ENCODE measurements at places on chromosomes 2 and 18. TPM values are rescaled to one million over a fixed set of nuclear protein-coding genes. Genes with fewer than 3 reads are reported as not detected.

LRPPRC gene
- total RNA-seq: 100 TPM

DNAH6 gene
- 0.05 TPM for total RNA-seq

RAPGEF4 gene
- 0.28 TPM for total RNA-seq

SERPINB3 gene
- total RNA-seq: 0.10 TPM

ZNF521 gene
- total RNA-seq: not detected

ROCK1 gene
- 21.1 TPM for total RNA-seq

MAL gene
- total RNA-seq: not detected

SPHKAP gene
- not detected for total RNA-seq

SULT1C2 gene
- 0.29 TPM for total RNA-seq
